NCI-H1436 treated with DMSO at 0.1 percent for 48 hours (cell line): ENCODE measurements at places on chromosomes 1 and 21.

GRCh38 chr1:107678993-107679392 lies 286.0 kb downstream of the VAV3 start:
- DNase-seq: no peak

DNA sequence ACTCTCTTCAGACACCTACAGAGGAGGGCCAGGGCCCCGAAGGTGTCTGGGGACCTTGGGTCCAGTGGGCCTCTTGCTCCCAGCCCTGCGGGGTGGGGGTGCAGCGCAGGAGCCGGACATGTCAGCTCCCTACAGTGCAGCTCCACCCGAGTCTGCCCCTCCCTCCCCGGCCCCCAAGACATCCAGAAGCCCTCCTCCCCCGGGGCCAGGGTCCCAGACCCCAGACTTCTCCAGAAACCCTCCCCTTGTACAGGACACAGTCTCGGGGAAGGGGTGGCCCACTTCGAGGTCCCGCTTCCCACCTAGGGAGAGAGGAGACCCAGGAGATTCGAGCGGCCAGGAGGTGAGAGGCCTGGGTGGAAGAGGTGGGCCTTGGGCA lies 3.7 kb downstream of the ADAMTSL4 start:
- DNase-seq: no peak

DNA sequence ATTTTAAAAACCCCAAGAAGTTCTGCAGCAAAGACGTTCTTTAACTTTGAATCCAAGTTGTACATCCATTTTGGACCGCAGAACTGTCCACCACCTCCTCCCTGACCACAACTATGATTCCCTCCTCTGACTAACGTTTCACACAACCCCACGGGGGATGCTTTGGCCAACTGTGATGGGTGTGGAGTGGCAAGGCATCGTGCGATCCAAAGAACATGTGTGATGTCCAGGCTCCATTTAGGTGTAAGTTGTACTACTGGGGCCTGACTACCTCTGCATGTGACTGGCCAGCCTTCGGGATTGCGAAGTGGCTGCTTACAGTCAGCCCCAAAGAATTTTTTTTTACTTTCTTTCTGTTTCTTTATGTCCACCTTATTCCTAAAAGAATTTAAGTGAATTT lies 6.7 kb downstream of the KCNJ15 start:
- DNase-seq: no peak

- no peak for DNase-seq
Measured at GRCh38 chr1:112033439-112034120, 44.1 kb upstream of the KCND3 start.

- no peak for DNase-seq
Measured at GRCh38 chr21:29473808-29474207, 175.1 kb downstream of the BACH1 start.

GRCh38 chr1:66768965-66769364 lies 16.7 kb downstream of the DYNLT5 start:
- DNase-seq: no peak

GRCh38 chr1:12177999-12178441 lies 11.2 kb downstream of the TNFRSF1B start:
- DNase-seq: peak; percentile 26

DNA sequence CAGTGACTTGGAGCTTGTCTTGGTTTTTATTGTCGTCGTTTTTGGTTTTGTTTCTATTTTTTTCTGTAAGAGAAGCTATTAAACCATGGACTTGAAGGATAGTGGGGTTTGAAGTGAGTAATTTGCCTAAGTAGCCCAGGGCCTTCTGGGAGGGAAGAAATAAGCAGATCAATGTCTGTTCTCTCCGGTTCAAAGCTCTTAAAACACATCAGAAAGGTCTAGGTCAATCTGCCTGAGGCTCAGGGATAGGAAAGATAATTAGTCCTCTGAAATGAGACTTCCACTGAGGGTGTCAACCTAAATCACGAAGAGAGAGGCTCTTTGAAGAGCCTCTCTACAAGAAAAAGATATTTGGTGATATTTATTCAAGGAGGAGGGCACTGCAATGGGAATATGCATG lies 178.0 kb downstream of the MATN1 start:
- no peak for DNase-seq

DNA sequence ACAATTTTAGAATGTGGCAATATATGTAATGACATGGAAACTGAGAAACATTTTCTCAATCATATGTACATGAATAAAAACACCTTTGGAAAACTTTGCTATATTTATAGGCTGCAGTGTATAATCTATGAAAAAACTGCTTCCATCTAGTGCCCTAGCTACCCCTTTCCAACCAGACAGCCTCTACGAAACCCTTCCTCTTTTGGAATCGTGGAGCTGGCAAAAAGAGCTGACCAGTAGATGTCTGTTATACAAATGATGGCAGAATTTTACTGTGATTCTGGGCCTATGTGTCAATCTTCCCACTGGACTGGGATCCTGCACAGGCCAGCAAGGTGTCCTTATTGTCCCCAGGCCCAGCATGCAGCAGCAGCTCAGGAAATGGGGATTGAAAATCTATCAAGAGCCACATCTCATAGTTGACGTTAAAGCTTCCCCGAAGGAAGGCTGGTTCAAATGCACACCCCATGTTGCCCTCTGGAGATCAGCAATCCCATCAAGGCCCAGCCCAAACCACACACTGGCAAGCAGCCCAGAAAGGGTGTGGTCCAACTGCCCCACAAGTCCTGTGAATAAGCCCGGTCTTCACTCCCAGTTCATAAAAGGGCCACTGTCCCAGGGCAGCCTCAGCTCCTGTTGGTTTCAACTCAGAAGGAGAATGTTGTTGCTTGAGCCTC lies 8.8 kb upstream of the FAM20B start:
- no peak for DNase-seq

GRCh38 chr1:29365906-29366670 lies 129.8 kb downstream of the PTPRU start:
- no peak for DNase-seq

DNA sequence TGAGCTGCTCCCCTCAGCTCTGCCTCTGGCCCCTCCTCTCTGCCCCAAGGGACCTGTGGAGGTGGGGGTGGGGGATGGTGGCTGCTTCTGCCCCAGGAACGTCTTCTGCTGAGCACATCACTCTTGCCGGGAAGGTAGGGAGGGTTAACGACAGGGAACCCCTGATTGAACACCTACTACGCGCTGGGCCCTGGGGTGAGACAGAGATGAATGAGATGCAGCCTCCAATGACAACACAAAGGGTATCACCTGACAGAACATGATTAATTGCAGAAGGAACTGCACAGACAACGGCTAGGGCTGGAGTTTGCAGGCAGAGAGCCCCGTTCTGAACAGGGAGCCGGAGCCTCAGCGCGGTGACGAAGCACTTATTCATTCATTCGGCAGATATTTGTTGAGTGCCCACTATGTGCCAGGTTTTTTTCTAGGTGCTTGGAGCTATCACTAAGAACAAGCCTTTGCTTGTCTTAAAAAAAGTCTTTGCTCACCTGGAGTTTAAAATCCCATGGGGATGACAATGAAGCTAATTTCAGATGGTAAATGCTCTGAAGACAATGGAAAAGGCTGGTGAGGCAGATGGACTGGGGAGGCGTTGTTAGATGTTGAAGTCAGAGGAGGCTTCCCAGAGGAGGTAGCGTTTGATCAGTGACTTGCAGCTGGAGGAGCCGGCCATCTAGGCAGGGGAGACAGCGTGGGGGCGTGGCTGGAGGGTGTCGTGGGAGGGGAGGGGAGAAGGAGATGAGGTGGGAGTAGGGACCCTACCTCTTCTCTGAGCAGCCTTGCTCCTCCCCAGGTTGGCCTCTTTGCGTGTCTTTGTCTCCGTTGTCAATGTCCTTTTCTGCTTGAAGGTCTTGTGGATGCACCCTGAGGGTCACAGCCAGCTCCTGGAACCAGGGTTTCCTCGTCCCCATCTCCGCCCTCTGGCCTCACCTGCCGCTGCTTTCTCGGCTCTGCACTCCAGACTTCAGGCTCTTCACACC lies 103.1 kb upstream of the CSF3R start:
- DNase-seq: peak; percentile 81

DNA sequence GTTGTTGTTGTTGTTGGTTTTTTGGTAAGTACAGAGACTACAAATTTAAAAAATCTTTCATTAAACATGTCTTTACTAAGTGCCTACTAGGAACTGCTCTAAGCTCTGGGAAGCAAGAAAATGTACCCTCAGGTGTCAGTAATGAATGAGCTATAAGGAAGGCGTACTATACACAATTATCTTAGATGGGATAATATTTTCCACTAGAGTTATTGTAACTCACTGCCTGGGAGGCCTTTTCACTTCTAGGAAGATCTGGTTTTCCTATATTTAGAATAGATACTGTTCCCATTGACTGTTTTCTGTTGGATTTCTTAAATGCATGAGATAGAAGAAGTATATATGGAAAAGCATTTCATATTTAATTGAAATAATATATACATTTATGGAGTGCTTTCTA lies 19.6 kb downstream of the CLIC4 start:
- no peak for DNase-seq

DNA sequence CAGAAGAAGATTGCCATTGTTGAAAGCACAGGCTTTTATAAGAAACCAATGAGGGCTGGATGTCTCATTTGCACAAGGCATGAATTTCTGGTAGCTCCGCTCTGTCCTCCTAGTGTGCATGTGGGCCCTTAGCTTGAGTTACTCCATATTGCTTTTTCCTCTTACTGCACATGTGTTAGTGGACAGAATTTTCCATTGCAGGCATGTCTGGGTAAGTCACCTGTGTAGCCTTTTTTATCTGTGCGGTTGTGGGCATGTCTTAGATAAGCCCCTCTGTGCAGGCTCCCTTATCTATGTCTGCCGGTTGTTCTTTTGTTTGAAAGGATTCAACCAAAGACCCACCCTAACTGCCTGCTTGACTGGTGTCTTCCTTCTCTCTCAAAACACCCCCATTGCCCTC lies 7.2 kb upstream of the CLCA1 start:
- DNase-seq: no peak

- no peak for DNase-seq
Measured at GRCh38 chr1:21618561-21619374, 50.4 kb downstream of the RAP1GAP start.

- DNase-seq: no peak
Measured at GRCh38 chr21:25370311-25370744, 237.0 kb downstream of the MRPL39 start.

- DNase-seq: no peak
Measured at GRCh38 chr1:165828103-165828668, 772 bp downstream of the UCK2 start.

GRCh38 chr21:42844411-42845113 lies 34.8 kb downstream of the WDR4 start:
- no peak for DNase-seq

DNA sequence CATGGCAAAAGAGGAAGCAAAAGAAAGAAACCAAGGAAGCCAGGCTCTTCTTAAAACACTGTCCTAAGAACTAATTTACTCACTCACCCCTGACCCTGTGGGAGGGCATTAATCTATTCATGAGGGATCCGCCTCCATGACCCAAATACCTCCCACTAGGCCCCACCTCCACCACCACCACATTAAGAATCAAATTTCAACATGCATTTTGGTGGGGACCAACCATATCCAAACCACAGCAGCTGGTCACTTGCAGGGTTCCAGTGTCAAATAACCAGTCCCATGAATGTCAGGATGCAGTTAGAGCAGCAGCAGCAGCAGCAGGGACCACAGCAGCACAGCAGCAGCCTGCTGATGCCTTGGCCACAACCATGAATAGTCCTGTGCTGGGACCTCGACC lies 83.8 kb downstream of the ZC3H11B start:
- no peak for DNase-seq

- DNase-seq: no peak
Measured at GRCh38 chr21:35145626-35146233, 96.6 kb upstream of the RUNX1 start.
